ENCODE measurements at places on chromosomes 5 and 9.

- ATAC-seq: no peak
Observed at GRCh38 chr9:34203992-34204635, 25.3 kb downstream of the UBAP1 start.

GRCh38 chr9:131092548-131093440 is 3.5 kb upstream of the AIF1L start:
- no peak for ATAC-seq

GRCh38 chr5:154077696-154078095 is 38.9 kb downstream of the MFAP3 start:
- peak; percentile 53 for ATAC-seq

- ATAC-seq: no peak
Observed at GRCh38 chr5:75736273-75736672, 19.0 kb upstream of the POC5 start.

DNA sequence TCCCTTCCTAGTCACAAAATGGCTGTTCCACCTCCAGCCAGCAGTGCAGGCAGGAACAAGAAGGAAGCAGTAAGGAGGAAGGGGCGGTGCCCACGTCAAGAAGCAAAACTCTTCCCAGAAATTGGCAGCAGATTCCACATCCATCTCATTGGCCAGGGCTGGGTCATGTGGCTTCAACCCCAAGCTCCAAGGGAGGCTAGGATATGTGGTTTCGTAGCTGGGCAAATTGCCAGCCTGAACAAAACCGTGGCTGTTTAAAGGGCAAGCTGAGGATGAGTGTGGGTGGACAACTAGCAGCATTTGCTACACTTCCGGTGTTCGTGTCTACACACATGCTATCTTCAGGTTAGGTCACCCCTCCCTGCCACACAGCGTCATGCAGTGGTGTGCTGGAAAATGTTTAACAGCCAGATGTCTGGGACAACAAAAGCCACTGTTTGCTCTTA is 92.1 kb upstream of the MAP1B start:
- ATAC-seq: peak; percentile 91

DNA sequence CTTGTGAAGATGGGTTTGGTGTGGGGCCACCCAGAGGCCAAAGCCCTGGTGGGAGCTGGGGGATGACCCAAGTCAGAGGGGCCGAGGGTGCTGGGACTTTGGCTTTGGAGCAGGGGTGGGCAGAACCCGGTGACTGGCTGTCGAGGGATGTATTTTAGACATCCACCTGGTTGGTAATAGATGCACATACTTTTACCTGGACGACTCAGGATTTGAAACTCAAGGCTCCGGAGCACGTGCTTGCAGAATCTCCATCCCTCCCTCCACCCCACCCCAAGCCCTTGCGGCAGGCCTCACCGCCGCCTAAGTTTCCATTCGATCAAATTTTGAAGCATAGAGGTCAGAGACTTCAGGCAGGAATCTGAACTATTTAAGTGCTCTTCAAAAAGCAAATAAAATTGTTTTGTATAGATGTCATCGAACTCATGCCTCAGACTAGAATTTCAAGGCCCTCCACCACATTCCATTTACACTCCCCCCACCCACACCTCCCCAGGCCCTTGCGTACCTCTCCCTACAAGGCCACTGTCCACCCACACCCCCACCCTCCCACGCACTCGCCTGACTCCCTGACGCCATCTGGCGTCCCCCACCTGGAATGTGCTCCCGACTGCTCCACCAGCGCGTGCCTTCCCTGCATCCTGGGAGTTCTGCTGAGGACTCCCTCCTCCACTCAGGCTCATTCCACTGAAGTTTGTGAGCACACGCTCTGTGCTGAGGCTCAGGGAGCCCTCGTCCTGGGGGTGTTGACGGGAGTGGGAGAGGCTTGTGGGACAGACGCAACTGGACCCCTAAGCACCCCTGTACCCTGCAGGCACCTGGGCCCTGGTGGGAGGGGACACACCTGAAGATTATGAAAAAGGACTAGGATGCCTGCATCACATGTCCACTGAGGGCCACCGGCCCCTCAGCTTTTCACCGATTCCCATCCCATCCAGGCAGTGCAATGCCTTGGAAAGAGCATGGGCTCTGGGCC is 56.4 kb upstream of the RPL26L1 start:
- ATAC-seq: peak; percentile 76

GRCh38 chr5:141192110-141192725 is at the start of gene PCDHB10:
Gene PCDHB10, plus strand, starts transcription at chr5:141192353. Its CDS starts 200 bp downstream, at chr5:141192553.
- ATAC-seq: peak; percentile 61

- ATAC-seq: peak; percentile 18
Observed at GRCh38 chr9:127569886-127570401, 42.1 kb upstream of the STXBP1 start.

DNA sequence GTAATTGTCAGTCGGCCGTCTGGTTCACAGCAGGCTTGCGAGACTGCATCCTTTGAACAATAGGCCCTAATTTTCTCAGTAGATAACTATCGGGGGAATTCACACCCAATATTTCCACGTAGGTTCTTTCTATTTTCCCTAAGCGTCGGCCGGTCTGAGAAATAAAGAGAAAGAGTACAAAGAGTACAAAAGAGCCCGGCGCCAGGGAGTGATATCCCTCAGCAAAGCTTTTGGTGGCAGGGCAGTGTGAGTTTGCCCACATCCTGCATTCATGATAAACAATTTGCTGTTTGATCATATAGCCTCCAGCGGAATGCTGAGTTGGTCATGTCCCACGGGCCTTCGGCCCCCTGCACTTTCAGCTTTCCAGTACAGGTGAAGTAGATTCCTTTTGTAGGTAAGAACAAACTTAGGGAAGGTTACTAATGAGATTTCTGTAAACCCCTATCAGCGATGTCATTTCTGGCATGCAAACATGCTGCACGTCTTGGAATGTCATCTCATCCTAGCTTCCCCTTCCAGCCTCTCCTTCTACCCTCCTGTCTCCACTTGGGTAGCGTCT is 4.7 kb upstream of the PTGR1 start:
- ATAC-seq: no peak

GRCh38 chr5:91977579-91977978 is 594.5 kb upstream of the ARRDC3 start:
- ATAC-seq: peak; percentile 60

- ATAC-seq: no peak
Observed at GRCh38 chr9:132749306-132749705, 79.0 kb downstream of the GTF3C4 start.

- ATAC-seq: no peak
Observed at GRCh38 chr9:117705386-117705785, 1.2 kb downstream of the TLR4 start.

DNA sequence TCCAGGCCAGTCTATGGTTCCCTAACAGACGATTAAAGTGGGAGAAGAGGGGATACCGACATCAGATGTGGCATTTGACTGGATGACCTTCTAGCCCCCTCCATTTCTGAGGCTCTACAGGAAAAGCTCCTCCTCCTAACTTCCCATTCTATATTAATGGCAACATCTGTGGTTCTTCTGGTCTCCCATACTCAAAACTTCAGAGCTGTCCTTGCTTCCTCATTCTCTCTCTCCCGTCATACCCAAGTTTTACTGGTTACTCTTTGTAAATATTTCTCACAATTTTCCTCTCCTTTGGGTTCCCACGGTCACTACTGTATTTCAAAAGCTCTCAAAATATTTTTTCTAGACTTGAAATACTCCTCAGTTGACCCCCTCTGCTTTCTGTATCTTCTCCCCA is 36.0 kb upstream of the IL7R start:
- ATAC-seq: no peak

GRCh38 chr5:178230879-178231538 is 1.6 kb downstream of the PHYKPL start:
- ATAC-seq: no peak

- no peak for ATAC-seq
Observed at GRCh38 chr5:117623042-117623805, 1048.6 kb upstream of the SEMA6A start.

DNA sequence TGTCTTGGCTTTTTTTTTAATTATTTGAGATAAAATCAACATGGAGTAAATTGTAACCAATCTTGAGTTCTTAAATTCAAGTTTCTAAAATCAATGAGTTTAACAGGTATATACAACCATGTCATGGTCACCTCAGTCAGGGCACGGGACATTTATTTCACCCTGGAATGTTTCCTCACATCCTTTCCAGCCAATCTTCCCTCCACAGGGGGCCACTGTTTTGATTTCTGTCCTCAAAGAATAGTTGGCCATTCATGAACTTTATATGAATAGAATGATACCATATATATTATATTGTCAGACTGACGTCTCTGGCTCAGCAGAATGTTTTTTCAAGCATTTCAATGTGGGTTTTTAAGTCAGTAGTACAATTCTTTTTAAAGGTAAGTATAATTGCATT is 806 bp downstream of the ZNF474 start:
- ATAC-seq: no peak

GRCh38 chr9:28014212-28014611 is 440.9 kb upstream of the C9orf72 start:
- no peak for ATAC-seq

DNA sequence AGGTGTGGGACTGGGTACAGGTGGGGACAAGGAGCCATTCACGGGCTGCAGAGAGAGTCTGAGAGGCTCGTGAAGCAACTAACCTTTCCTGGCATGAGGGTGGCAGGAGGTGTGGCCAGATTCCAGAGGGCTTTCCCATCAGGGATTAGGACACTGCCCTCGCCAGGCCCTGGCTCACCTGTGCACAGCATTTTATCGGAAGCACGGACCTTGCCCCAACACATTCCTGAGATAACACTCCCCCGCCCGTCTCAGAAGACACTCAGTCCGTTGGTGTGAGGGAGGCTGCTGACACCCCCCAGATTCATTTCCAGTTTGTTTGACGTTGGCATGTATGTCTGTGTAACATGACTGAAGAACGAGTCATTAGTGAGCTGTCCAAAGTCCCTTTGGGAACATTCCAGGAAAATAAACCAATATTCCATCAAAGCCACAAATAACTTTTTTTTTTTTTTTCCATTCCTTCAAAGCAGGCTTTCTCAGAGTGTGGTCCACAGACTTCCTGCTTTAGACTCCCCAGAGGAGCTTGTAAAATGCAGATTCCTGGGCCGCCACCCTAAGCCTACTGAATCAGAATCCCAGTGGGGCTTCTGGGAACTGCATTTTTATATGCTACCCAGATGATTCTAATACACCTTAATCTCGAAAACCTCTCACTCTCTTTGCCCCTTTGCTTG is 23.4 kb downstream of the WWC1 start:
- ATAC-seq: peak; percentile 71

DNA sequence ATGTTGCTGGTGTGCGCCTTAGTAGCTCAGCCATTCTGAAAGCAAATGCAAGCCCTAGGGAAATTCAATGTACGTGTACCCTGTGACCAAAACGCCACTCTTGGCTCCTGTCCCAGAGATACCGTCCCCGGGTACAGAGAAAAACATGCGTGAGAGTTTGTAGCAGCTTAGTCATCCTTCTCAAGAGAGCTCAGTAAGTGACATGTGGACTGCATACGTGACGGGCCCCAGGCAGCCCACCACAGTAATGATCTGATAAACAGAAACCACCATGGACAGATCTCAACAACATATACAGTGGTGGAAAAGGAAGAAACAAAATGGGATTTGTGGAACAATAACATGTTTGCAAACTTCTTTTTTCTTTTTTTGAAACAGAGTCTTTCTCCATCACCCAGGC is 45.1 kb downstream of the S1PR3 start:
- no peak for ATAC-seq

DNA sequence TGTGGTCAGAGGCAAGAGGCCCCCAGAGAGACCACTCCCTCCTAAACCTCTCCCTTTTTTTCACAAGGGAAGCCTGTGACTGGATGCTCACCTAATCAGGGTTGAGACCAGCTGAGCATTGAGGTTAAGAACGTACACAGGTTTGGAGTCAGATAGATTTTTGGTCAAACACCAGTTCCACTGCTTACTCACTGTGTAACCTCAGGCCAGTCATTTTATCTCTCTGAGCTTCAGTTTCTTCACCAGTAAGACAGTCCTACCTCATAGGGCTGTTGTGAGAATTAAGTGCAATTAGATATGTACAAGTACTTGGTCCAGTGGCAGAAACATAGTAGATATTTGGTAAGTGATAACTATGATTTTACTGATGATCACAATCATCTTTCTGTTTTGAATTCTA is 256.8 kb downstream of the CDK5RAP2 start:
- no peak for ATAC-seq

DNA sequence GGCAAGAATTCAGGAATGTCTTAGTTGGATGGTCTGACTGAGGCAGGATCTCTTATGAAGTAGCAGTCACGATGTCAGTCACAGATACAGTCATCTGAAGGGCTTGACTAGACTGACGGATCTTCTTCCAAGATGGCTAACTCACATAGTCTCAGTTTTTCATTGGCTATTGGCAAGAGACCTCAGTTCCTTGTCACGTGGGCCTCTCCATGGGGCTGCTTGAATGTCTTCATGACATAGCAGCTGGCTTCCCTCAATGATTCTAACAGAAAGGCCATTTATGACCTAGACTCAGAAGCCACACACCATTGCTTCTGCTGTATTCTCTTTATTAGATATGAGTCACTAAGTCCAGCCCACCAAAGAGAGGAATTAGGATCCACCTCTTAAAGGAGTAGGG is 4.7 kb downstream of the APC start:
- no peak for ATAC-seq

- no peak for ATAC-seq
Observed at GRCh38 chr5:118981783-118982182, 6.6 kb downstream of the DTWD2 start.

GRCh38 chr9:129878291-129878690 is 43.0 kb downstream of the USP20 start:
- ATAC-seq: no peak

DNA sequence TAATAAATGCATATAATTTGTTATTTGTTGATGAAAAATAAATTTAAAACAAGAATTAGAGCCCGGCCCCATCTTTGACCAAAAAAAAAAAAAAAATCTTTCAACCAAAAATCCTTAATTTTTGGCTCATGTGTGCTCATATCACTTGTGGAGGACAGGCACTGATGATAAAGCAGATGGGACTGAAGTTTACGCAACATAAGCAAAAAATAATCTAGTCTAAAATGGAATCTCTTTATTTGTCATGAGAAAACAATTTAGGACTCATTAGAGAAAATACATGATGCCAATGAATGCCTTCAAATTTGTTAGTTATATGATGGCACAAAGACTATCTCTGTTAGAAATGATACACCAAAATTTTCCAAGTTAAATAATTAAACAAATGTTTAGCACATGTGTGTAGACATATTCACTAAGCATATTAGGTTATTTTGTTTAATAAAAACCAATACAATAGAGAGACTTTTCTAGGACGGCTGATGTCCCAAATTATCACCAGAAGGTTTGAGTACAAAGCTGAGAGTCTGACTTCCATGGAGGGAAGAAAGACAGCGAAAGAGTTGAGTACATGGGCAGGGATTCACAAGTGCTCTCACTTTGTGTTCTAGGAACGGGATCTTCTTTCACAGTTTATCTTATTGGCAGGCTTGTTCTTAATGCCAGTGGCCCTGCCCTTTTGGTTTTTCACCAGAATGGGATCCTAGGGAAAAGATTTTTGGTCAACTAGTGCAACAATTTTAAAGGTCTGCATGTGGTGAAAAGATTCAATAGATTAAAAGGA is 621.4 kb downstream of the RAB3C start:
- no peak for ATAC-seq

GRCh38 chr5:154511984-154512383 is 34.0 kb upstream of the HAND1 start:
- ATAC-seq: no peak

Data from SK-N-SH treated with all-trans-retinoic acid at 6 μM for 48 hours (cell line).